ENCODE measurements at places on chromosomes 6 and 20.

GRCh38 chr20:48459722-48460395 is 367.9 kb downstream of the PREX1 start:
- DNase-seq: no peak

GRCh38 chr6:136012198-136012887 is 160.8 kb downstream of the PDE7B start:
- DNase-seq: no peak

- DNase-seq: no peak
Observed at GRCh38 chr6:113401231-113401630, 455.9 kb upstream of the MARCKS start.

- DNase-seq: no peak
Observed at GRCh38 chr6:95544517-95545225, 32.7 kb upstream of the MANEA start.

DNA sequence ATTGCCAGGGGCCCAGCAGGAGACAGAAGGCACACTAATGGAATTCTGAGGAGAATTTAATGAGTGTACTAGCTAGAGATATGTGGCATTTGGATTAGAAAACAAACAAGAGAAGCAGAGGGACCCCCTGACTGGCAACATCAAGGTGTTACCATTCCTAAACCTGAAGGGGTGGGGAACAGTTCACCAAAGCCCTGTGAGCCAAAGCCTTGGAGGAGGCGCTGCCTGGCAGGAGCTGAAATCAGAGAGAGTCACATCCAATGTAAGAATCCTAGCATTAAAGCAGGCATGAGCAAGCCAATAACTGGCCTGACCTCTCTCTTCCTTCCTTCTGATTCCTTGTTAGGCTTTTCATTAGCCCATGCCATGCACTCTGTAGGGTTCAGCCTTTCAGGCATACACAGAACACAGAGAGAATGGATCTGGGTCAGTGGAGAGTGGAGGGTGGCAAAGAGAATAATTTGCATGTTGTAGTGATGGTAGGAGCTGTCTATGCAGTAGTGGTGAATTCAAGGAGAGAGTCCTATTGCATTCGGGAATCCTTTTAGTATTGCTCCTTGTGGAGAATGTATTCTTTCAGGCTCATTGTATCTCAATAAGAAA is 367.2 kb upstream of the MAN1A1 start:
- no peak for DNase-seq

Data from Karpas-422 (cell line).